ENCODE measurements at places on chromosomes 6 and 20.

DNA sequence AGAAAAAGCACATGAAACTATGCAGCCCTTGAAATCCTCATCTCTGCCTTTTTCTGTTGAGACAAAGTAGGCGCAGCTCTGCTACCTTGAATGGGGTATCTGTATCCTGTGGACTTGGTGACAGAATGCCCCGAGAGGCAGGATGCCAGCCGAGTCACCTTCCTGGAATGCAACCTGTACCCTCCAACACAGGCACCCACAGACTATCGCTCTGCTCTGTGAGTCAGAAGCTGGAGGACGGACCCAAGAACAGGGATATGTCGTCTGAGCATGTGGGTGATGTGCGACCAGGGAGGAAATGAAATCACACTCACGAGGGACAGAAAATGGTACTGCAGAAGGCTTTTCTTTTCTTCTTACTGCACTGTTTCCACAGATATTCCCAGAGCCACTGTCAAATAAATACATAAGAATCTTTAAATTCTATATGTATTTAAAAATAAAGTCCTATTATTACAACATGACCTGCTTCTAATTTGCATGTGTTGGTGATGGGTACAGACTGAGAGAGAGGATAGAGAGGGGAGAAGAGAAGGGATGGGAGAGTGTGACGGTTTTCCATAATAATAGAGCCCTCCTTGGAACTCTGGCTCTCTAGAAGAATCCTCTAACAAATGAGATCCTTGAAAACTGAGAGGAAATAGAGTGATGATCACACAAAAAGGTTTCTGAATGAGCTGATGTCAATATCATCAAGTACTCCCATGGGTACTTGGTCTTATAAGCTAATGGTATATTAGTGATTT is 308.1 kb downstream of the FOXC1 start:
- DNase-seq, result peak; percentile 65

DNA sequence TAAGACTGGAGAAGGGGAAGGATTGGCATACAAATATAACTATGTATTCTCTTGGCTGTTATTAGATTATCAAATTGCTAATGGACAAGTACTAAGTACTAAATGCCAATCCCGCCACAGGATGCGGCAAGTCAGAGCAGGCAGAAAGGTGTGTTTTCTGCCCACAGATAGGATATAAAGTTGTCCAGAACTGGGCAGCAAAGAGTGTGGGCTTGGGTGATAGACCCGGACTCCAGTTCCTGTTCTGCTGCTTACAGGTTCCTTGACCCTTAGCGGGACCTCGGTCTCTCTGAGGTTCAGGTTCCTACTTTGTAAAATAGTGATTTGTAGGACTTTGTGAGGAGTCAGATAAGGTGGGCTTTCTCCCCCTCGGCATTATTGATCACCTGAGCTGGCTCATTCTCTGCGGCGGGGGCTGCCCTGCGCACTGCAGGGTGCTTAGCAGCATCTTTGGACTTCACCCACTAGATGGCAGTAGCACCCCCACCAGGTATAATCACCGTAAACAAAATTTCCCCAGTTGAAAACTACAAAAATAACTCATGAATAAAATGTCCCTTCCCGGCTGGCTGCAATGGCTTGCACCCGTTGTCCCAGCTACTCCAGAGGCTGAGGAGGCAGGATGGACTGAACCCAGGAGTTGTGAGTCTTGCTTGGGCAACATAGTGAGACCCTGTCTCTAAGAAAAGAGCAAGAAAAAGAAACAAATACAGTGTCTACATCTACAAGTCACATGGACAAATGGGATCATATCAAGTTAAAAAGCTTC is 193.1 kb downstream of the DOK5 start:
- DNase-seq, result peak; percentile 60

DNA sequence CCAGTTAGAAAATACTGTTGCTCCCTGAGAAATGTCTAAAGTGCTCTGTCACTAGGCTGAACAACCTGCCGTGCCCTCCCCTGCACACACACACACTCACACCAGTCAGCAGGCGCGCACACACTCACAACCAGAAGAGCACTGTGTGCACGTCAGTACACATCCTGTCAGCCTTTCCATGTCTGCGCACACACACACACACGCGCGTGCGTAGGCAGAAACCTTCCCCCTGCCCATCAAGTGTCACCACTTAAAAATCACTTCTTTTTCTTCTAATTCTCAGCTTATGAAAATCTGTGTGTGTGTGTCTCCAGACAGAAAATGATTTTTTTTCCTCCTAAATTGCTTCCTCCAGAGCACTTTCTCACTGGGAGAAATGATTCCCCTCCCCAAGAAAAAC is 100.3 kb downstream of the EDN3 start:
- DNase-seq, result no peak

DNA sequence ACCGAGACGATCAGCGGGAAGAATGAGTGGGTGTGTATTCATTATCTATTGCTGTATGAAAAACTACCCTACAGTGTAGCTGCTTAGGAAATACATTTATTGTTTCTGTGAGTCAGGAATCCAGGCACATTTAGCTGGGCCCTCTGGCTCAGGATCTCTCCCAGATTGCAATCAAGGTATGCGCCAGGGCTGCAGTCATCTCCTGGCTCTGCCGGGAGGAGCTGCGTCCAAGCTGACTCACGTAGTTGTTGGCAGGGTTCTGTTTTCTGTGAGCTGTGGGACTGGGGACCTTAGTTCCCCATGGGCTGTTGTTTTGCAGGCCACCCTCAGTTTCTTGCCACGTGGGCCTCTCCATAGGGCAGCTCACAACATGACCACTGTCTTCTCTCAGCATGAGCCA is 68.2 kb upstream of the FUCA2 start:
- no peak for DNase-seq

- no peak for DNase-seq
Observed at GRCh38 chr6:134368670-134369069, 50.8 kb upstream of the SGK1 start.

DNA sequence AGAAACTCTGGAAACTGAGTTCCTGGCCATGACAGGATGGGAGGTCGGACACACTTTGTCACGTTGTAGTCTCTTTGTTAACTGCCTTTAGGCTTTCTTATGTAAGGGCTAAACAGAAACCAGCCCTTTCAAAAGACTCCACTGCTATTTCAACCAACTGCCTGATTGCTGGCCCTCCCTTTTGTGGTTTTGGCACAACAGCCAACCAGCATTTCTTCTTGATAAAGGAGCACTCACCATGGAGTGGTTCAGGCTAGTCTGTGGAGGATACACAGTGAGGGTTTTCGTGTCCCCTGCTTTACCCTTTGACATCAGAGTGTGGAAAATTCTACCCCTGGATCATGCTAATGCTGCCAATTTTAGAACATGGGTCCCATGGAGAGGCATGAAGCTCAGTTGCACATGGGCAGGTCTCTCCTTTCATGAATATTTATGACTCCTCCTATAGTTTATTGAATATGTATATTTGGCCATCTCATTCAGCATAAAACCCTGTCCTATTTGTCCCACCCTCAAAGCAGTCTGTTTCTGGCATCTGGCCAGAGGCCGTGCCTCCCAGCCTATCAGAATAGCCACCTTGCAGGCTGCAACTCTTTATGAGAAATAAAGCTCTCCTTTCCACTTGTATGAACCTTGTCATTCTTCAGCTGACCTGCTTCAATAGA is 148.3 kb downstream of the HS3ST5 start:
- no peak for DNase-seq

DNA sequence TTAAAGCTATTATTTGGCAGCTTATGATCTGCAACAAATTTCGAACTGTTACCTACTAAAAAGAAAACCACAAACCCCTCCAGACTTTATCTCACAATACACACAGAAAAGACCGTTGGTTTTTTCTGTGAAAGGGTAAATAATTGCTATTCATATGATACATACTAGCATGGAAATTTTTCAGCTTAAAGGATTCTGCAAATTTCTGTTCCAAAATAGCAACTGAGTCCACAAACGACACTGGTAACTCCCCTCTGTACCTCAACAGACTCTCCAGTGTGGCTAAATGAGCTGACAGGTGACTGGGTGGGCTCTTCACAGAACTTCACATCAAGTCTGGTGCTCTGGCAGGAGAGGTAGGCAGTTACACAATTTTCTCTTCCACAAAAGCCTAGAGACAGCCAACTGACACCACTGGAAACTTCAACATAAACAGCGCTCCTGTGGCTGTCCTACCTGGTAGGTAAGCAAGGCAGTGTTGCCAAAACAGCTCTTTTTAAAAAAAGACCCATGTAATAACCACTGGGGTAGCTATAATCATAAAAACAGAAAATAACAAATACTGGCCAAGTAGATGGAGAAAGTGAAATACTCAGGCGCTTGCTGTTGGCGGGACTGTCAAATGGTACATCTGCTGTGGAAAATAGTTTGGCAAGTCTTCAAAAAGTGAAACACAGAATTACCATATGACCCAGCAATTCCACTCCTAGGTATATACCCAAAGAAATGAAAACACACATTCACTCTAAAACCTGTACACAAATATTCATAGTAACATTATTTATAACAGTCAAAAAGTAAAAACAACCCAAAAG is 37.8 kb downstream of the ELOVL5 start:
- DNase-seq, result no peak

DNA sequence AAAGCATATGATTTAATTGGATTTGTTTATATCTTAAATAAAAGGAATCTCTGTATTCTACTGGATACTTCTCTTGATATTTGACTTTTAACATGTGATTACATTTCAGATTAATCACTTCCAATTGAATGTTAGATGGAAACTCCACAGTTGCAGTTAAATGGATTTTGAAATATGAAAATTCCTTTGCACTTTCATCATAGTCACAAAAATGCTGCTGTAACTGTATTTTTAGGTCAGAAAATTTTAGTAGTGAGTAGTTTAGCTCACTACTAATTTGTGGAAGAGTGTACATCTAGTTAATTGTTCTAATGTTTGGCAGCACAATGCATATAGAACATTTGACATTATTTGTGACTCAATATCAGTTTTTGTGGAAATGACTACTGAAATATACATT is 26.8 kb downstream of the PTCHD4 start:
- no peak for DNase-seq

Measured in activated CD8-positive, alpha-beta memory T cell treated with anti-CD3 and anti-CD28 coated beads for 24 hours (primary cell).